SK-N-SH (cell line): ENCODE measurements at places on chromosomes 1 and 21.

- DNase-seq, result no peak
Measured at GRCh38 chr1:177937931-177938330, 31.9 kb downstream of the SEC16B start.

DNA sequence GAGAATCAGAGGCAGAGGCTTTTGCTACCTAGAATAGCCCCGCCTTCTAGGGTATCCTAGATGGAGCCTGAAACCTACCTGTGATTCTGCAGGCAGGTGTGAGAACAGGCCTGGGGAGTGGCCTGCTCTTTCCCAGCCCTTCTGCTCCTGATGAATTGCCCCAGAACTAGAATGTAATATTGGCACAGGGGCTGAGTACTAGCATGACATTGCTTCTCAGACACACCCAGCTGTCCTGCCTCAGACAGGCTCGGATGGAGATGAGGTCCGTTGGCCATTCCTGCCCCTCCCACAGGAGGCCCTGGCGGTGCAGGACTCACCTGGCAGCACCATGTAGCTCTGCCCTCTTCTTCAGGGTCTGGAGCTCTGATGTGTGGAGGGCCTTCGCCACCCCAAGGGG is 237.6 kb downstream of the GRIK3 start:
- no peak for DNase-seq

DNA sequence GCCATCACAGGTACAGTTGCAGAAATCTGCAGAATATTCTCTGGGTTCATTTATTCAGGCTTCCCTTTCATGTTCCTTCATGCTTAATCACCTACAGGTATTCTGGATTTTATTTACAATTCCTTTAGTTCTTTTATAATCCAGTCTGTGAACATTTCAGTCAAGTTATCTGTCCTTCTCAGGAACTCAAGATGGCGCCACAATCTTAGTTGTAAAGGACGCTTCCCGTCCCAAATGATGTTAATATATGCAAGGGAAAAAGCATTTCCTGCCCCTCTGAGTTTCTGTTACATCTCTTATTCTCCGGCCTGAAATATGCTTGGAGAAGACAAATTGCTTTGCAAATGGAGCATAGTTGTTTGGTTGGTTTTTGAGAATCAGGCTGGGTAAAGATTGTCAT is 19.3 kb downstream of the F3 start:
- no peak for DNase-seq

DNA sequence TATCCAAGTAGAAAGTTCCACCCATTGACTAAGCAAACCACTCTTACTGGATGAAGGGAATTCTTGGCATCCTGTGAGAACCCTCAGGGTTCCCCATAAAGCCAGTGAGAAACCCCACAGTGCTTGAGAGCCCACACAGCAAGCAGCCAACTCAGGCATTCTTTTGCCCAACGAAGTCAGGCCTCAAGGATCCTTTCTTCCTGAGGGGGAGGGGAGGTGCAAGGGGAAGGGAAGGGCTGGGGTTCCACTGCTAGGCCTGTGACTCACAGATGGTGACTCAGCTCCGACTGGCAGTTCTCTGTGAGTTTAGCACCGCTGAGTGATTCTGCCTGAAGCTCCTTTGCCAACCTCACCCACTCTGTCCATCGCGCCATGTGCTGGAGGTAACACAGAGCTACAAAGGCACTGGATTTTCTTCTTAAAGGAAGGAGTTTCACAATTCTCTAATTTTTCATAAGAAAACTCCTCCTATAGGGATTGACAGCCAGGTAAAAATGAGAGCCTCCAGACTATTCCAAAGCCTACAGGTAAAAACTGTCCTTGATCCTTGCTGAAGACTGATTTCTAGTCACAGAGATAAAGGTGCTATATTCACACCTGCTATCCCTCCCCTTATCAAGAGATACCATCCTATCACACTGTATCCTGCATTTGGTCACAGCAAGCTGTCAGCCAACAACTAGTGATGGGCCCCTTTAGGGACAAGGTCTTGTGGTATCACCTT is 4.8 kb downstream of the ENO1 start:
- DNase-seq, result no peak

DNA sequence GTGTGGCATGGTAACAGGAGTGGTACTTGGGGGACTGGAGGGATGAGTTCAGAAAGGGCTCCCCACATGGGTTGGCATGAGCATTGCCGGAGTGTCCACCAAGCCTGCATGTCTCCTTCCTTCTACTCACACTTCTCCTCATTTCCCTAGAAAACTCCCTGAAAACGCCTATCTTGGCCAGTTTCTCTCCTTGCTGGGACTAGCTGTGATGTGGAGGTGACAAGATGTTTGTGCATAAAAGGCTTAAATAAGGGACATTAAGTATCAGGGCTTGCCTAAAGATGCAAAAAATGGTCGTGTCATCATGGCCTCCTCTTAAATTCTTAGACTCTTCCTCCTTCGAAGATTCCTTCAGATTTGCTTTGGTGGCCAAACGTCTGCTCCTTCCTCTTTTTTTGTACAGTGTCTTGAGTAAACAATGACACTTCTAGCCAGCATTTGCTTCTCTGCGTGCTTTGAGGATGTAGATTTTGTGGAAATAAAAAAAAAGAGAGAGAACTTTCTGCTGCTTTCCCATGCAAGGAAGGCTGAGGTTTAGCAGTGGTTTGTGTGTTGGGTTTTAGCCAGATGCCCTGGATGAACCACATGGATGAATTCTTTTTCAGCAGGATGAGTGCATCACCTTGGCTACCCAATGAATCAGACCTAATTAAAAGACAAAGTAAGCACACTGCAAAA is 239.1 kb upstream of the IRF2BP2 start:
- no peak for DNase-seq

DNA sequence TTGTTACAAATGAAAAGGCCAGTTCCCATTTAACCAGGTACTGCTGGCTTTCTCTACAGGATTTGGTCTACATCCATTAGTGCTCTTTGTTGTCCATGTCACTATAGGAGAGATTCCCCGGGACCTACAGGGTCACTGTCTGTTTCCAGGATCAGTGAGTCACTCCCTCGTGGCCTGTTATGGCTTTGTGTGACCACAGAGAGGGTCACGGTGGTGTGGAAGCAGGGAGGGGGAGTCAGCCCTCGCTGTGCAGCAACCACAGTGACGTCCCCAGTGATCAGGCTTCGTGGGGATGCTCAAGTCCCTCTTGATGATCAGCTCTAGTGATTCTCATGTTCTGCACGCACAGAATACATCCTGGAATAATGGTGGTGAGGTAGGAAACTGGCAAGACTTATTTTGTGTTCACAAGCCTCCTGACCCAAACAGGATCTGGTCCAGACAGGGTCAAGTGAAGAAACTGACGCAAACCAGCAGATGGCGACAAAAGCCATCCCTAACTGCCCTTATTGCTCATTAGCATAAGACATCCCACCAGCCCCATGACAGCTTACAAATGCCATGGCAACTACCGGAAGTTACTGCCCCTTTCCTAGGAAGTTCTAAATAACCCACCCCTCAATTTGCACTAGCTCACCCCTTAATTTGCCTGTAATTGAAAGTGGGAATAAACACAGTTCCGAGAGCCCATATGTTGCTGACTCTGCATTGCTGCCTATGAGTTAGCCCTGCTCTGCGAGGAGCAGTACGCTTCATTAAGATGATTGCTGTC is 98.5 kb downstream of the DISC1 start:
- DNase-seq, result peak; percentile 45

GRCh38 chr21:45260191-45260825 is 27.4 kb downstream of the POFUT2 start:
- DNase-seq, result peak; percentile 15

DNA sequence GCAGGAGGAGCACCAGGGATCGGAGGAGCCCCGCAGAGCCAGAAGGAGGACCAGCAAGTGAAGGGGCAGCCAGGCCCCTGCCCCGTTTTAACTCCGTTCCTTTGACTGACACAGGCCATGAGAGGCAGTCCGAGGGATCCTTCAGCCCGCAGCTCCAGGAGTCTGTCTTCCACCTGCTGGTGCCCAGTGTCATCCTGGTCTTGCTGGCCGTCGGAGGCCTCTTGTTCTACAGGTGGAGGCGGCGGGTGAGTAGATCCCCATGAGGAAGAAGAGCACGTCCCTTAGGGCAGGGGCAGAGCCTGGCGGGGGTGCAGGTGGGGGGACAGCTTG is 13.3 kb downstream of the CSF1 start:
- DNase-seq, result no peak

GRCh38 chr1:61051719-61052394 is 30.5 kb upstream of the NFIA start:
- no peak for DNase-seq

GRCh38 chr21:35945089-35945671 is 115.1 kb downstream of the SETD4 start:
- DNase-seq, result no peak

DNA sequence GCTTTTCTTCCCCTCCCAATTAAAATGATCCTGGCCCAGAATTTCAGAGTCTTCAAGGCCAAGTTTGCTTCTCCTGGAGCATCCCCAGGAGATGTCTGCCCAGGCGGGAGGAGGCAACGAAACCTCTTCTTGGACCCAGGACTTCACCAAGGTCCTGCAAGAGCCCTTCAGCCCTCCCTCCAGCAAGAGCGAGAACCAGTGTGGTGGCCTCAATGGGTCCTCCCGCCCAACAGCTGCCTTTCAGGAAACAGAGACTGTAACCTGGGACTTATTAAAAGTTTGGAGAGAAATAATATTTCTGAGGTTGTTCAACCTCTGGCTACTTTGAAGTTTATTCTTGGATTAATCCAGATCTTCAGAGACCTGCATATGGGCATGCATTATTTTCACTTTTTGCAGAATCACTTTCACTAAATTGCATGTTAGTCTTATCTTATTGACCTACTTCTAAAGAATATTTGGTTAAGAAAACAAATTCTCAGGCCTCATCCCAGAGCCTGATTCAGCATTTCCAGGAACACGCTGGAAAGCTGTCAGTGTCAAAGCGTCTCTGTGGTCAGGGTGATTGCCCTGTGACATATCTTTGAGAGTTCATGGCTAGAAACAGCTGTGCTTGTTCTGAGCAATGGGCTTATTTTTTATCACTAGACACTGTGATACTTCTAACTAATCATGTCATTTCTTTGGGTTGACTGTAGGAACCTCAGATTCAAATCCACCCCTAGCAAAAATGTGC is 66.0 kb upstream of the CLDN14 start:
- DNase-seq, result no peak

- no peak for DNase-seq
Measured at GRCh38 chr1:228190778-228191177, 17.1 kb upstream of the OBSCN start.
